WERI-Rb-1 (cell line): ENCODE measurements at places on chromosomes 2 and 18.

- DNase-seq, result no peak
Measured at GRCh38 chr18:40883271-40883670, 1071.8 kb upstream of the PIK3C3 start.

DNA sequence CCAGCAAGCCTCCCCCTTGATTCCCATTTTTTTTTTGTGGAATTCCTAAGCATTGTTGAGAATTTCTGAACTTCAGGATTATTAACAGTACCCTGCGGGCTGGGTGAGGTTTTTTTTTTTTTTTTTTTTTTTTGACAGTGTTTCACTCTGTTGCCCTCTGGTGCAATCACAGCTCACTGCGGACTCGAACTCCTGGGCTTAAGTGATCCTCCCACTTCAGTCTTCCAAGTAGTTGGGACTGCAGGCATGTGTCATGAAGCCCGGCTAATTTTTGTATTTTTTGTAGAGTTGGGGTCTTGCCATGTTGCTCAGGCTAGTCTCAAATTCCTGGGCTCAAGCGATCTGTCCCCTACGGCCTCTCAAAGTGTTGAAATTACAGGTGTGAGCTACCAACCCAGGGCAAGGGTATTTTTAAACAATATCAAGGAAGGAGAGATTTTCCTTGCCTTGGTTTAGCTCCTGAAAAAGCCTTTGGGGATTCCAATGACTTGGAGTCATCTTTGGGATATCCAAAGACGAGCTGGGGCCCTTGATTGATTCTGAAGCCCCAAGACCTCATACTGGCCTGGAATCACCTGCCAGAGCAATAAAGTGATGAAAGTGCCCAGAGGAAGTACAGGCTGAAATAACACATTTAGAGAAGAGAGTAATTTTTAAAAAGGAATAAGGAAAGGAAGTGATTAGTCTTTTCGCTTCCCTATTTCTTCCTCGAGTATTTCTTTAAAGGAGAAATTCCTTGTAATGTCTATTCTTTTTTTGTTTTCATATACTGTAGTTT lies 240.2 kb downstream of the TGIF1 start:
- no peak for DNase-seq

GRCh38 chr2:173048522-173048896 lies 27.1 kb upstream of the MAP3K20 start:
- DNase-seq, result no peak

DNA sequence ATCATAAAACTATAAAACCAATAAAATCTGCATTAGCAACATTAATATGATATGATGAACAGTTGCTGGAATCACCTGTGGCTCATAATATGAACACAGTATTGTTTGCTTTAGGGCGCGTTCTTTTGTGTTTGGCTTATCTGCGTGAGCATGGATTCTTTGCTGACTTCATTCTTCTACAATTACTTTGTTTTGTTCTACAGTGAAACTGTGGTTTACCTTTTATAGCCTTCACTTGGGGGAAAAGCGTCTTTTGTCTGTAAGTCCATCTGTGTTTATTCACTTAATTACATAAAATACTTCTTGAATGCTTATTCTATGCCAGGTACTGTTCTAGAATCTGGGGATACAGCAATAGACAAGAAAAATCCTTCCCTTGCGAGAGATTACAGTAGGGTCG lies 74.0 kb upstream of the SEC11C start:
- DNase-seq, result no peak

GRCh38 chr2:191922736-191923651 lies 76.1 kb upstream of the CAVIN2 start:
- no peak for DNase-seq

- no peak for DNase-seq
Measured at GRCh38 chr2:226981791-226982326, 146.0 kb downstream of the RHBDD1 start.

DNA sequence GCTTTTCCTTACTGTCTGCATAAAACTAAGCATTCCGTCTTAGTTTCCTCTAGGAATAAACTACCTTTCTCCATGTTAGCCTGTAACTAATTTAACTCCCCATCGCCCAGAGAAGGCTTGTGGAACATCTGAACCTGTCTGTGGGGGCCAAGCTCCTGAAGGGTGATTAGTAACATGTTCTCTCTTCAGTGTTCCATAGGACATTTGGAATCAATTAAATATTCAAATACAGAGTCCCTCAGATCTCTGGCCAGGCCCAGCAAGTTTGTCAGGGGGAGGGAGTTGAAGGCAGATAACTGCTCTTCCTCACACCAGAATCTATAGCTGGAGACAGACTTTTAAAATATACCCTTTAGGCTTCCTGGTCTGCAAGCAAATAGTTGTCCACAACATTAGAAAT lies 8.8 kb downstream of the RDH14 start:
- DNase-seq, result no peak

DNA sequence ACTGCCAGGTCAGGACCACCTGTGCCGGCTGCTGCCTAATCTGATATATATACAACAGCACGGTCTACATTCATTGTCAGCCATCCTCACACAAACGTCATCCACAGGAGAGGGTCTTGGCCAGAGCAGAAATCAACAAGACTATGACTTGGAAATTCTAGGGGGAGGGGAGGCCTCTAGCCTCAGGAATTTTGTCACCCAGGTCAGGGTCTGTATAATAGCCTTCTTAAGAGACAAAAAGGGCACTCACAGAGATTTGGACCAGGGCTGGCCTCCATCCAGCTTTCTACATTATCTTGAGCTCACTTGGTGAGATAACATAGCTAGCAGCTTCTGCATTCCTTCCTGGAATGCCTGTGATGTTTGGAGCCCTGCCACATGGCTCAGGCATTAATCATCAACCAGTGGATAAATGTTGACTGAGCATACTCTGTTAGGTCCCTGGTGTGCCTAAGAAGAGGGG lies 50.4 kb upstream of the CTIF start:
- no peak for DNase-seq

DNA sequence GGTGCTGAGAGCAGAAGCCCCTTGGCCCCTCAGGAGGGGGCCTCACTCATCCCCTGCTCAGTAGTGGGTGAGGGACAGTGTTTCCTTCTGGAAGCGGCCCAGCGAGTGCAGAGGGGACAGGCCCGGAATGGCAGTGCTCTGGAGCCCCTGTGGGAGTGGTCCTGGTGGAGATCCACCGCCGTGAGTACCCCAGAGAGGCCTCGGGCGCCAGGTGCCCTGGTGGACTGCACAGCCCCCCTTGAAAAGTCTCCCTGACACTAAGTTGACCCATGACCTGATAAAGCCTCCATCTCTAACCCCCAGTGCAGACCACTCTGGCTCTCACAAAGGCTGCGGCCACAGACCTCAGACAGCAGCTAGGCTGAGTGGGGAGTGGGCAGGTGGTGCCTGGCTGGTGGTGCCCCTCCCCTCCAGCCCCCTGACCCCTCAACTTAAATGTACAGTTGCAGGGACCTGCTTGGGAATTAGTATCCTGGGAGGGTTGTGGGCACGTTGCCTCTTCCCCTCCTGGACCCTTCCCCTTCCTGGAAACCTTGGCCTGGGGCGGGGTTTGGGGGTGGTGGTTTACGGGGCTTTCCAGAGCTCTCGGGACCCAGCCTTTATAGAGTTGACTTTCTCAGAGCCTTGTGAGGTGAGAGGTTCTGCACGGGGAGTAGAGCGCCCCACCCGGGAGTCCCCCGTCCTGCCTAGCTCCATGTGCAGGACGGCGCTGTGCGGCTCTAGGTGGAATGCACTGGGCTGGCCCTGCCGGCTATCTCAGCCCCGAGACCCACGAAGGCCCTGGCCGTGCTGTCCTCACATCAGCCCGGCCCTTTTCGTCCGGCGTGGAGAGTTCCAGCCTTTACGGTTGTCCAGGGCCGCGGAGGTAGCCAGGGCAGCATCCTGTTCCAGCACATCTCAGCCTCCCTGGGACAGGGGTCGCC lies 62.7 kb downstream of the RTP5 start:
- DNase-seq, result no peak

- DNase-seq, result no peak
Measured at GRCh38 chr2:202545931-202546330, 88.8 kb upstream of the FAM117B start.
